ENCODE measurements at places on chromosomes 12 and 14. TPM values are rescaled to one million over a fixed set of nuclear protein-coding genes. Genes with fewer than 3 reads are reported as not detected.

Gene FOXA1
- total RNA-seq: not detected

Gene PLBD2
- 43.6 TPM for total RNA-seq

Gene CLEC6A
- total RNA-seq: not detected

Gene PACS2
- total RNA-seq: 39.7 TPM

Gene LALBA
- not detected for total RNA-seq

Gene ACTR10
- 69.9 TPM for total RNA-seq

Gene LRP1-AS
- total RNA-seq: not detected

Gene GON7
- 16.5 TPM for total RNA-seq

Gene RASSF9
- 0.89 TPM for total RNA-seq

Gene FAM90A1
- not detected for total RNA-seq

Gene CMTM5
- not detected for total RNA-seq

Gene SLCO1B1
- total RNA-seq: not detected

Gene STK38L
- total RNA-seq: 38.7 TPM

Gene TPI1
- 1,720 TPM for total RNA-seq

Gene GMFB
- 286 TPM for total RNA-seq

Gene BHLHE41
- total RNA-seq: 1.6 TPM

Gene PARPBP
- 10.1 TPM for total RNA-seq

Gene PEX5
- total RNA-seq: 22.3 TPM

Gene REP15
- total RNA-seq: 0.54 TPM

Gene SPTLC2
- total RNA-seq: 50.2 TPM

Gene ABCC9
- total RNA-seq: 44.3 TPM

Gene RFX4
- not detected for total RNA-seq

Gene CIROP
- total RNA-seq: not detected

Gene ASIC1
- total RNA-seq: 0.13 TPM

Gene EP400
- total RNA-seq: 9.6 TPM

Gene CEP83
- total RNA-seq: 5.8 TPM

Gene ATL1
- 10.5 TPM for total RNA-seq

Gene NELL2
- total RNA-seq: not detected
